ENCODE measurements at places on chromosomes 6 and 20. TPM values are rescaled to one million over a fixed set of nuclear protein-coding genes. Genes with fewer than 3 reads are reported as not detected.
A peak's percentile ranks its signal among the peaks of the same experiment; 100 is the strongest.

- DNase-seq: peak; percentile 38
Observed at GRCh38 chr6:130969791-130970491, 93.1 kb downstream of the EPB41L2 start.

TDRD6 gene
- total RNA-seq: 0.37 TPM

SYNDIG1 gene
- 34.7 TPM for total RNA-seq

- no peak for DNase-seq
Observed at GRCh38 chr6:50272611-50273010, 222.9 kb upstream of the DEFB112 start.

DNA sequence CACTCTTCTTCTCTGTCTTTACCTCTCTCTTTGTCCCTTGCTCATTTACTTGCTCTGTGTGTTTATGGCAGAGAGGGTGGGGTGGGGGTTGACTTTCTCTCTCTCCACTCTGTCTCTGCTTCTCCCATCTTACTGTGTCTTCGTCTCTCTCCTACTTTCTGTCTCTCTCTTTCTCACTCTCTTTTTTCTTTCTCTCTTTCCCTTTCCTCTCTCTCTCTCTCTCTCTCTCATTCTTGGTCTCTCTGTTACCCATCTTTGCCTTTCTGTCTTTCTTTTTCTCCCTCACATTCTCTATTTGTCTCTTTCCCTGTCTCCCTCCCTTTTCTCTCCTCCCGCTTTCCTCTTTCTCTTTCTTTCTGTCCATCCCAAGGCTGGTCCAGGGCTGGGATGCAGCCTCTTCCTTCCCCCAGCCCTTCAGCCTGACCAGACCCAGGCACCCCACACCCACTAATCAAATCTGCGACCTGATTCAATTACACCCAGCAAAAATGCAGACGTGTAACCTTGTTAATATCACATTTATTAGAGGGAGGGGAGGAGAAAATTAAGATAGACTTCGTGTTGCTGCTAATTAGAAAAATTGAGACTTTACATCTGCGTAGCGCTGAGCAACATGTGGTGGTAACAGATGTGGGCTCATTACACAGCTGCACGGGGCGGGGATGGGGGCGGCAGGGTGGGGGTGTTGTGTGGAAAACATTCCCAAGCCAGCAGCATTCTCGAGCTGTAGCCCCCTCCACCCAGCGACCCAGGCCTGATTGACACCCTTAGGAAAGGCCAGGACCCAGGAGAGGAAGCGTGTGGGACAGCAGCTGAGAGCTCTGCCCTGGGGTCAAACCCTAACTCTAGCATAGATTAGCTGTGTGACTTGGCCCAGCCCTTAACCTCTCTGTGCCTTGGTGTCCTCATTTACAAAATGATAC is 124.9 kb upstream of the MAFB start:
- DNase-seq: no peak

- no peak for DNase-seq
Observed at GRCh38 chr6:109349419-109349987, 32.8 kb downstream of the CD164 start.

GRCh38 chr6:133099573-133099972 is 141.6 kb upstream of the EYA4 start:
- no peak for DNase-seq

DNA sequence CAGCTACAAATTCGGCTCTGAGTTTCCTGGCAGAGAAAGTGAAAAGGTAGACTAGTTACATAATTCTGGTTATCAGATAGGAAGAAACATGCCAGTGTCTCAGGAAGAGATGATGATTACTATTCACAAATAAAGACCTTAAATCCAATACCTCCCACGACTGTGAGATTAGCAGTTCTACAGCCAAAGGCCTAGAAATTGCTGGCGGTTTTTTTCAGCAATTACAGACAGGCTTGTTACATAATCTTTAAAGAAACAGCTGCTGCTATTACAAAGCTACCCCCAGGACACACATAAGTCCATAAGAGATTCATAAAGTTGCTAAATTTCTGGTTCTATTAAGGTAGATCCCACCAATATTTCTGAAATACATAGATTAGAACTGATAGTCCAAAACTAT is 40.2 kb downstream of the PIGU start:
- DNase-seq: no peak

DNA sequence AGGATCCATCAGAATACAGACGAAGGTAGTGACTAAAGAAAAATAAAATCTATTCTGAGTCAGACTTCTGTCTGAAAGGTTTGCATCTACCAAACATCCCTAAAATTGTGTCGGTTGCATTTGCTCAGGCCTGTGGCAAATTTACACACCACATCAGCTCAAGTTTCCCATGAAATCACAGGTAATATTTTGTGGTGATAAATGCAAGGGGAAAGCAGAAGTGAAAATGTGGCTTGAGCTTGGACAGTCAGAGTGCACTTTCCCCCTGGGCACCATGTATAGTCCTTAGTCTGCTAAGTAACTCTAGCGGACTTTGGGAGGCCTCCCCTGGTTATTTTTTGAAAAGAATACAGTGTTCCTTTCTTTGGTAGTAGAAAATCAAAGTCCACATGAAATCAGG is 159.1 kb downstream of the PKHD1 start:
- DNase-seq: no peak

DNA sequence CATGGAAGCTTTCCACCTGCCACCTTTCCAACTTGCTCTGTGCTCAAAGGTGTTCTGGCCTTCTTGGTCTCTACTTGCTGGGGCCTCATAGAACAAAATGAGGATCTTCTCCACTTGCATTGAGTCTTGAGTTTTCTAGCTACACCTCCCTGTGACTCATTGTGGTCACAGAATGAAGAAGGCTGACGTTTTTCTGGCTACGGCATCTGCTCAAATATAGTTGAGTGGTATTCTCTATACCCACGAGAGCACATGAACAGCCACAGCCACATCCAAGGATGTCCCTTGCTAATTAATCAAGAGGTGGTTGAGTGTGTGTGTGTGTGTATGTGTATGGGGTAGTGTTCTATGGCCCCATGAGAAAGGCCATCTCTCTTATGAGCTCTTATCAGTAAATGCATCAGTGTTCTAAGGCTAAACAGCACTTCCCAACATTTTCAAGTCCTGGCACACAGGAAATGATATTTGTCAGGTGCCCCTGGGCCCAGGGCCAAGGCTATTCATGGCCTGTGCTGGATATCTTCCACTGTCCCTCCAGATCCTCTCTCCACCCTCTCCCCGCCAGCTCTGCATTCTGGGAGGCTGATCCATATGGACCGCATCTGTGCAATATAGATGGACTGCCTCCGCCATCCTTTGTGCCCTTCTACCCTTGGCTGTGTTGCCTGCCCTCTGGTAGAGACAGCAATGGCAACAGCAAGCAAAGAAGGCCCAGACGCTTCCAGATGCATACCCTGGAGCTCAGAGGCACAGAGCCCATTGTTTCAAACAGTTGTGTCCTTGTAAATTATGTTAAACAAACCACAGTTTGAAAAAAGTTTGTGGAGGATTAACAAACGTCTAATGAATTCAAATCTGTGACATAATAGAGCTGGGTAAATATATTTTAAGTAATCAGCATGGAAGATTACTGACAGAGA is 150.2 kb downstream of the LRFN2 start:
- DNase-seq: no peak

- DNase-seq: no peak
Observed at GRCh38 chr20:18477821-18478220, 10.6 kb downstream of the POLR3F start.

ELOVL2 gene
- 0.95 TPM for total RNA-seq

DNA sequence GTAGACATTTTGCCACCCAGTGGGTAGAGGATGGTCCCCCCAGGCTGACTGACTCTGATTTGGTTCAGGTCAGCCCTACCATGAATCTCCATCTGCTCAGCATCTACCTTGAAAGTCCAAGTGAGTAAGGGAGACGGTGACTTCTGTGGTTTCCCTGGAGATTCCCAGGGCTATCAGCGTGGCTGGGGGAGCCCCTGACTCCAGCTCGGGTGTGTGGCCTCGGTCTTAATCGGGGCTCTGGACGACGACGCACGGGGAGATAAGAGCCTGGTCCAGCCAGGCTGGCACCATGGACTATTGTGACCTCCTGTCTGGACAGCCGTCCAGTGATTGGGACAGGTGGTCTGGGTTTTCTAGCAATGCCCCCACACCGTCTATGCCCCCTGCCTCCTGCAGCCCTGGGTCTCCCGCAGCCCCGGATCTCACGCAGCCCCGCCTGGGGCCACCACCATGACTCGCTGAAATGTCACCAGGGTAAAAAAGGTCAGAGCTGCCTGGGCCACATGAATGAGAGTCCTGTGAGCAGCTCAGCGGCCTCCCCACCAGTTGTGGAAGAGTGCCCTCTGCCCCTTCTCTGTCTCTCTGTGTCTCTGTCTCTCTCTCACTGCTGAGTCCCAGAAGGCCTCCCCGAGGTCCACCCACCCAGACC is 47.1 kb upstream of the GATA5 start:
- DNase-seq: no peak

GRCh38 chr6:4486568-4487315 is 289.5 kb upstream of the CDYL start:
- DNase-seq: no peak

- no peak for DNase-seq
Observed at GRCh38 chr6:125798734-125799508, 8.2 kb downstream of the NCOA7 start.

Data from heart right ventricle (tissue), 16 donors.